Fibroblast of skin of right quadriceps (primary cell): ENCODE measurements at places on chromosomes 7 and 10.

DNA sequence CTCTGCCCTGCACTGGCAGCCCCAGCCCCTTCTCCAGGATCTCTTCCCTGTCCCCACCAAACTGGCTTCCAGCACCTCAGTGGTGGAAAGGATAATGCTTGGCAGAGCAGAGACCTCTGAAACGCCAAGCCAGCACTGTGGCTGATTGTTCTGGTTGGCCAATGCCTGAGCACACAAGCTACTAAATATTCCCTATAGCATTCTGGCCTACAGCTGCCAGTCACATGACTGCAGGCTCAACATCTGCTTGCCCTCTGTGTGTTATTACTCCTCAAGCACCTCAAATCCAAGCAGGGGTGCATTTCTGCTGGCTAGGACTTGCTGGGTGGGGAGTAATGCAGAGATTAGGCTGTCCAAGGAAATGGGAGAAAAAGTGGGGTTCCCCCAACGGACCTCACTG is 6.1 kb downstream of the TBATA start:
- DNase-seq = no peak

DNA sequence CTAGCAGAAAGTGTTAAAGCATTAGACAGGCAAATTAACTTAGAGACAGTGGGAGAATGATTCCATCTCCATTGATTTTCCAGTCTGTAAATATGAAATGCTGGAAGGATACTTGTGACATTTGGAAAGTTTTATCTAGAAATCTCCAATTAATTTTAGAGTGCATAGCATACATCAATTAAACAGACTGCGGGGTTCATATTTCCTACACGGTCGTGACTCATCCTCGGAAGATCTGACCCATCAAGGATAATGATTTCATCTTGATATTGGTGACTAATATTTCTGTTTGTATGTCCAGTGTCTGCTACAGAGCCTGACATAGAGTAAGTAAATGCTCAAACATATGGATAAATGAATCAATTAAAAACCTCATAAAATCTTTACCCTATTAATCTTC is 474.9 kb downstream of the KCNMA1 start:
- peak; percentile 75 for DNase-seq

- no peak for DNase-seq
These were observed 69.0 kb downstream of the AHR start for GRCh38 chr7:17367502-17367901.

- DNase-seq = no peak
These were observed 34.6 kb downstream of the PPP1R9A start for GRCh38 chr7:94941844-94942632.

DNA sequence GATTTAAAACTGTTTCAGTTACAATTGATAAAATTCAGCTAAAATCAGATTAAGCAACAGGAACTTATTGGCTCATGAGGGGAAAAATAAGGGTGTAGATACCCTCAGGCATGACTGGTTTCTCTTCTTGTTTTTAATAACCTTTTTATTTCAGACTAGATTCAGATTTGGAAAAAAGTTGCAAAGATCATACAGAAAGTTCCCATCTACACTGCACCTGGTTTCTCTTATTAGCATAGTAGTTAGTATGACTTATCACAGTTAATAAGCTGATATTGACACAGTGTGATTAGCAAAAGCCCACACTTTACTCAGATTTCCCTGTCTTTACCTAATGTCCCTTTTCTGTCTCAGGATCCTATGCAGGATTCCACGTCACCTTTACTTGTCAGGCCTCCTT is 53.3 kb downstream of the HTR5A start:
- DNase-seq = no peak

GRCh38 chr7:77316219-77316978 is 99.8 kb downstream of the GSAP start:
- no peak for DNase-seq

DNA sequence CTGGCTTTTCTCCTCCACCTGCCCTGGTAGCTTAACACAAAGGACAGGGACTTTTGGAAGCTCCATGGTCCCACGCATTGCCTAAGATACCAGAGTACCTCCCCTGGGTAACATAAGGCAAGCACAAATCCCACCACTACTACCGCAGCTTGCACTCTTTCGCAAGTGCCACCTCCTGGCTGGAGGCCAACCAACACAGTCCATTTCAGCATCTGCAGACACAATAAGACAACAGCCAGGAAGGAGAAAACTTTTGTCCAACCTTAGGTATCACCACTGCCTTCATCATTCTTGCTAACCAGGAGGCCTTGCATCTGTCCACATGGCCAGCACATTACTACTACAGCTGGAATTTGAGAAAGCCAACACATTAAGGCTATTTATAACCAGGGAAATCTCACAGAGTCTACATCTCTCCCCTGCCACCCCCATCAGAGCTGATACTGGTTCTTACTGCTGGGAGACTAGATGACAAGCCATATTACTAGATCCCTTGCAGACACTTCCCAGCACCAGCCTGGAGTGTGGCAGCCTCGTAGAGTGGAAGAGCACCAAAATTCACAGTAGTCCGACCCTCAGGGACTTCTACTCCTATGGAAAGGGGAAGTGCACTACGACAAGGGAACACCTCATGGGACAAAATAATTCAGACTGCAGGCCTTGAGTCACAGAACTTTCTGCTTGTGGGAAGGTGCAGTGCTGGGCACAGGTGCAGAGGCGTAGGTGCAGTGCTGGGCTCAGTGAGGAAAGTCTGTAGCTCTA is 39.8 kb upstream of the CDK13 start:
- peak; percentile 16 for DNase-seq

DNA sequence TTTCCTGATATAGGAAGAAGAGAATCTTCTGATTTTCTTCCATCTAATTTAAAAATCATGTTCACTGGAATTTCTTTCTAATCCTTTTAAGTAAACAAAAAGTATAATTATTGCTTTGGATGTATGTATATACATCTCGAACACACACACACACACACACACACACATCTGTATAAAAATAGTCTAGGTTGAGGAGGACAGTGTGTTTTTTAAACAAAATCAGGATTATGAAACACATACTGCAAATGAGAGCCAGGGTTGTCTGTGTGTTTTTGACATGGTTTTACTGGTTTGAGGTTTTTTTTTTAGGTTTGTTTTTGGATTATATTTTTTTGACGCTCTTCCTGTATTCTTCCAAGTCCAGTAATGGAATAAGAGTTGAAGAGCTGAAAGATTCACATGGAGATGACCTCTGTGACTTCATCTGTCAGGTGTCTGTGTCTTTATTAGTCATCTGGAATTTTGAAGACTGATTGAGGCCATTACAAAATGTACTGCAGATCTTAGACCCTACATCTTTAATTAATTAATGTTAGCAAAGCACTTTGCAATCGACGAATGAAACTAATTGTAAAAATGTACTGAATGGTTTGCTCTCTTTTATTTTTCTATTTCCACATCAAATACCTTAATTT is 237.1 kb downstream of the SUGCT start:
- peak; percentile 32 for DNase-seq

DNA sequence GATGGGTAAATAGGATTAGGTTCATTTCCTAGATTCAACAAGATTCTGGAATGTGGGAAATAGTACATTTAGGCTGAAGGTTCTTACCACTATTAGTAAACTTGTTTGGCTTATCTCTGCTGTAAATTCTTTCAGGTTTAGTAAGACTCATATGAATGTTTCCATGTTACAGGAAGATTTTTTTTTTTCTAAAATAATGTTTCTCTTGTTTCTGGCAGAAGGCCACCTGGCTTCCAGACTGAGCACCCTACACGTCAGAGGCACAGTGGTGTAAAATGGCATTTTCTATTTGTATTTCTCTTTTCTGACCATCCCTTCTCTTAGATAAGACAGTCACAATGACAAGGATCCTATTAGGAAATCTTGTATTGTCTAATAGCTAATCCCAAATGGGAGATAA is 22.7 kb upstream of the AASS start:
- peak; percentile 52 for DNase-seq

DNA sequence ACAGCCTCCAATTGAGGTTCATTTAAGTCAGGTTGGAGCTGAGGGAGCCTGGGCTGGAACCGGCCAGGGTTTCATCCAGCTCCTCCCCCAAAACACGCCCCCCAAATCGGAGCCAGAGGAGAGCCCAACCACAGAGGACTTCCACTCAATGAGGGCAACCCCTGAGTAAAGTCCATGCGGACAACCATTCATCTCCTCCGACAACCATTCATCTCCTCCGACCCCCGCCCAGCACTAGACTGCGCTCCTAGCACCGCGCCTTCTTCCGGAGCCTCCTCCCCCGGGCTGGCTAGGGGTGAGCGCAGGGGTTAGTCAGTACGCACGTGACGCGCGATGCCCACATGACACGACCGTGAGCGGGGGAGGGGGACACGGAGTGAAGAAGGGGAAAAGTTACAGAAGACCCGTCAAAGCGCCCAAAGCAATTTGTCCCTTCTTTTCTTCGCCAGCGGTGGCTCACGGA is 1.4 kb downstream of the MAGI2 start:
- DNase-seq = peak; percentile 79

GRCh38 chr10:96047004-96047649 is 3.7 kb downstream of the CCNJ start:
- no peak for DNase-seq

DNA sequence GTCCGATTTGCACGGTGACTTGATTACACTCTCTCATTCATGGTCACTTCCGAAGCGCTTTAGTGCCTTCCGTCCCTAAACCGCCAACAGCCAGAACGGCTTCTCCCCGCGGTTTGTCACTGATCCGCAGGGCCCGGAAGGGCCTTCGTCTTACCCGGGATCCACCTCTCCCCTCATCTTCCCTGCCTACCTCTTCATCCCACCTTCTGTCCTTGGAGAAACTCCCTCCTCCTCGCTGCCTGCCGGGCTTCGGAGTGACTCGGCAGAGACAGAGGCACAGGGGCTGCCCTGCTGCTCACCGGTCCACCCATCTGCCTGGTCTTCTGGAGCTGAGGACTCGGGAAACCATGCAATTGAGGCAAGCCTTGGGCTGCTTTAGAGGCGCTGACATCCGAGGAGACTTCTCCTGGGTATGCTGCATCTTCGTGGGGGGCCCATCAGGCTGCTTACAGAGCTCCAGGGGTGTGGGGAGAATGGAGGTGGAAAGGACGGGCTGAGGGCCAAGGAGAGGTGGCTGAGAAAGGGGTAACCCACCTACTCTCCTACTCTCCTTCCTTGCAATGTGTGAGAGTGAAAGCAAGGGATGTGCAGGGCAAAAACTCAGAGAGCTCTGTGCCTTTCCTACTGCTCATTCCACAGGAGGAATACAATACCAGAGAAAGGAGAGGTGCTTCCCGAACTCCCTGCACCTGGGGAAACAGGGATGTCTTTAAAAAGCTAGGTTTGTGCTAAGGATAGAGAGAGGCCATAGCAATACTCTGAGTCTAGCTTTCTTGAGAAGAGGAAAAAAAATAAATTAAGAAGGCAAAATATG is 1.0 kb upstream of the HOXA11 start:
- DNase-seq = no peak

DNA sequence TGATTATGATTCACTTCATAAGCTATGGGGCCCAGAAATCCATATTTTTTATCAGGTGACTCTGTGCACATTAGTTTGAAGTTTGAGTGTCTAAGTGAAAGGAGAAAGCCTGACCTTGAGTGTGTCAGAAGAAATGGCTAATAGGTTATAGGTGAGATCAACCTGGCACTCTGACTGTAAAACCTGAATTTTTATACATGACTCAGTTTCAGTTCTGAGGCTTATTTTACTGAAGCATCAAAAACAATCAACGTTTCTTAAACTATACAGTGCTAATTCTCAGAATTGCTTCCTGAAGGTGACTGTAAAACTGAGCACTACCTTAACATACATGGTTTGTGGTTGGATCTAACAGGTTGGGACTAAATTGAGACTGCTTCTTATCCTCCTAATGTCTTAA is 159.4 kb upstream of the AHR start:
- DNase-seq = no peak

- no peak for DNase-seq
These were observed 12.8 kb downstream of the ICA1 start for GRCh38 chr7:8249121-8249520.

GRCh38 chr10:62681211-62681940 is 123.1 kb upstream of the ADO start:
- DNase-seq = peak; percentile 9

DNA sequence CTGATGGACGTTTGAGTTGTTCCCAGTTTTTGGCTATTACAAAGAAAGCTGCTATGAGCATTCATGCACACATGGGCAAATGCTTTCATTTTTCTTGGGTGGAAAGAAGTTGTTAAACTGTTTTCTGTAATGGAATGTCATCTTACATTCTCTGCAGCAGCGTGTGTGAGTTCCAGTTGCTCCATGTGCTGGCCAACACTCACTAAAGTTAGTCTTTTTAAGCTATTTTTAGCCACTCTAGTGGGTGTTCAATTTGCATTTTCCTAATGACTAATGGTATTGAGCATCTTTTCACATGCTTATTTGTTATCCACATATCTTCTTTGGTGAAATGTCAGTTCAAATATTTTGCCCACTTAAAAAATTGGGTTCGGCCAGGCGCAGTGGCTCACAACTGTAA is 82.8 kb upstream of the COL13A1 start:
- peak; percentile 37 for DNase-seq

- no peak for DNase-seq
These were observed 1.3 kb downstream of the TRPV6 start for GRCh38 chr7:142884286-142884640.

DNA sequence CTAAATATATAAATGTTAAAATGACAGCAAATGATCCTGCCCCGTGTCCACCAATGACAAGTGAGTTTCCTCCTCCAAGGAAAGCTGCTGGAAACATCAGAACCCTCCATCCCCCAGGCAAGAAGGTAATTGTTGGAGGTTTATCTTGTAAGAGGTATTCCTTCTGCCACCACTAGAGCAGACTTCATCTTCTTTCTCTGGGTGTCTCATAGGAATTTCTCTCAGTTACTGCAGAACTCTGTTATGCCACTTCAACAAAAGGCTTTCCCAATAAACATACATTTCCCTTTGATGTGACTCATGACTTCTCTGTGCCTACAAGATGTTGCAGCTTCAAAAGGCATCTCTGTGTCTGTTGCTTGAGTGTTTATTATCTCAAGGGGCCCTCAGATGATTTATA is 279.1 kb downstream of the BMPER start:
- peak; percentile 34 for DNase-seq

- DNase-seq = no peak
These were observed 100.7 kb downstream of the ZMYND11 start for GRCh38 chr10:235915-236314.

GRCh38 chr7:38704751-38705150 is 73.6 kb upstream of the AMPH start:
- no peak for DNase-seq

- no peak for DNase-seq
These were observed 4.0 kb downstream of the CYREN start for GRCh38 chr7:135166338-135166990.

DNA sequence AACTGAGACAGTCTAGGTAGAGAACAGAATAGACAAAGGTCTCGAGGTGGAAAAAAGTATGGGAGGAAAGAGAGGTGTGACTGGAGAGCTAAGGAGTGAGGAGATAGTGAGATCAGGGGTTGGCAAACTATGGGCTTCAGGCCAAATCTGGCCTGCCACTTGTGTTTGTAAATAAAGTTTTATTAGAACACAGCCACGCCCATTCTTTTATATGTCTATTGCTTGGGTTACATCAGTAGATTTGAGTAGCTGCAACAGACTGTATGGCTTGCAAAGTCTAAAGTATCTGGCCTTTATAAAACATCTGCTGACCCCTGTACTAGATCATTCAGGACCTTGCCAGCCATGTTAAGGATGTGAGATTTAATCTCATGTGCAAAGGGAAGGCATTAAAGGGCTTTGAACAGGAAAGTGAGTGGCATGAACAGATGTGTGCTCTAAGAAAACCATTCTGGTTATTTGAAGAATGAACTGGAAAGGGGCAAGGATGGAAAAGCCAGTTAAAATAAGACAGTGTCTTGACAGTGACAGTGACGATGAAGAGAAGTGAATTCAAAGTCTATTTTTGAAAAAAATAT is 240.3 kb downstream of the RNLS start:
- DNase-seq = no peak
